ENCODE measurements at places on chromosomes 6 and 20.

DNA sequence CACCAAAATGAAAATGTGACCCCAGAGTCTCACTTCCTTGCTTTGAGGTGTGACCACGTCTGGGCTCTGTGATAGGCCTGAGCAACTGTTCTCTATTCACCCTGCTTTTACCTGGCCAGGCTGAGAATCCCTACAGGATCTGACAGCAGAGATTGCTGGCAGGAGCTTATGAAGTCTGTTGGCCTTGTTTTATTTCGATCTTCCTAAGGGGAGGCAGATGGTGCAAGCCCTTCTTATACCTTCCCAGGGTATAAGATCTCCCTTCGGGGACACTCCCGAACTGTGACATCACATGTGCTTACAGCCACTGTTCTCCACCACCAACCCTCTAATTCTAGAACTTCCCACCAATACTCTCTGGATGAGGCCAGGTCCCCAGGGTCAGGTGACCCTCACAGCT is 26.8 kb downstream of the MYT1 start:
- DNase-seq, result no peak

DNA sequence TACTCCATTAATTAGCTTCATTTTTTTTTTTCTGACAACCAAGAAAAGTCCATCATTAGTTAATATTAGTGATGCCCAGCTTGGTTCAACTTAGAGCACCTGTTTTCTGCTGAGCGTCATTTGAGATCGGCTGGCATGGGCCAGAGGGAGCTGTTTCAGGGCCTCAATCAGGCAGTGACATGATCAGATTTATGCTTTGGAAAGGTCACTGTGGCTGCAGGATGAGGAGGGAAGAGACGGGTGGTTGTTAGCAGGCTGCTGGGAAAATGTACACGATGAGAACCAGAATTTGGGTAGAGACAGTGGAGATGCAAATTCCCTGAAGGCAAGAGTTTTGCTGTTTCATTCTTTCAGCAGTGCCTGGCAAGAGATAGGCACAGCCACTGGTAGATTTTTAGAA is 4.4 kb upstream of the STX16 start:
- no peak for DNase-seq

- DNase-seq, result no peak
Observed at GRCh38 chr20:13571662-13572061, 67.1 kb downstream of the TASP1 start.

DNA sequence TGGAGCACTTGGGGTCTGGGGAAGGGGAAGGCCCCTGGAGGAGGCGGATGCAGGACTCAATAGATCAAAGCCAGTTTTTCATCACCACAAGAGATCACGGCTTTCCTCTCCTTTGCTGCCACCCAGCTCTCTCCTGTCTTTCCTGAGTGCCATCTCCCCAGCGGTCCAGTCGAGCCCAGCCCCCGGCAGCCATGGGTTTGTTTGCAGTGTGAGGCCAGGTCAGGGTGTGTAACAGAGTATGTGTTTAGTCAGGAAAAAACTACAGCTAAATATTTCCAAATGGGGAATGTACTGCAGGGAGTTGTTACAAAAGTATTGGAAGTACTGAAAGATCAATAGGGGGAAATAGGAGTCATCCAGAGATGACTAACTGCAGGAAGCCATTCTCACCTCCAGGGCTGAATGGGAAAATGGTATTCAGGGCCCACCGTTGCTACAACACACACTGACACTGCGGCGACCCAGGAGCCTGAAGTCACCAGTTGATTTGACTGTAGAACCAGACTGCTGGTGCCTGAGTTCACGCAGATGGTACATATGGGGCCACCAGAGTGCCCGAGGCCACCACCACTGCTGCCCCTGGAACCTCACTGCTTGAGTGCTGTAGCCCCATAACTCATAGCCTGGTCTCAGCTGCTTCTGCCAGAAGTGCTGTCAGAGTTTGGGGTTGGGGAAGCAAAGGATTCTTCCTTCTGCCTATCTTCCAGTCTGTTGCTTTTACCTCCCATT is 23.6 kb upstream of the FANCE start:
- DNase-seq, result no peak
